ENCODE measurements at places on chromosomes 11 and 22.

DNA sequence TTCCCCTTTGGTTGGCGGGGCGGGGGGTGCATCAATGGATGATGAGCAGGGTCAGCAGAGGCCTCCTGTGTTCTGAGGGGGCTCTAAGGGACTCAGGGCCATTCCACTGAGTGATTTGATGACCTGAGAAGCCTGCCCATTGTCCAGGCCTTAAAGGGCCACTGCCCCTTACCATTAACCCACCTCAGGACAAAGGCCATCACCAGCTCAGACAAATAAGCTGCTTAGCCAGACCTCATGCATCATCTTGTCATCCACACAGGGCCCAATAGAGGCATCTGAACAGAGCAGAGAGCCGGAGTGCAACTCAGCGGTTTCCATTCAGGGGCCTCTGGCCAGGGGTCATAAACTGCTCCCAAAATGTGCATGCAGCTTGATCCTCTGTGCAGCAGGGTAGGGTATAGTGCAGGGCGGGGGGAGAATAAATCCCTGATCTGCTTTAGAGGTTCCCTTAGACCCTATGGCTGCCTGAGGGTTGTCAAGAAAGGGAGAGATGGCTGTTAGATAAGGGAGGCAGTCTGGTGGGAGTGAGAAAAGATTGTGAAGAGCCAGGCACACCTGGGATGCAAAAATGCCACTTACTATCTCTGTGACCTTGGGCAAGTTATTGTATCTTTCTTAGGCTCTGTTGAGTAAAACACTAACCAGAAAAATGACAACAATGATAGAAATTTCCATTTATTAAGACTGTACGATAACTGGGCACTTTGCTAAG lies 375.5 kb upstream of the NARS2 start:
- no peak for DNase-seq

DNA sequence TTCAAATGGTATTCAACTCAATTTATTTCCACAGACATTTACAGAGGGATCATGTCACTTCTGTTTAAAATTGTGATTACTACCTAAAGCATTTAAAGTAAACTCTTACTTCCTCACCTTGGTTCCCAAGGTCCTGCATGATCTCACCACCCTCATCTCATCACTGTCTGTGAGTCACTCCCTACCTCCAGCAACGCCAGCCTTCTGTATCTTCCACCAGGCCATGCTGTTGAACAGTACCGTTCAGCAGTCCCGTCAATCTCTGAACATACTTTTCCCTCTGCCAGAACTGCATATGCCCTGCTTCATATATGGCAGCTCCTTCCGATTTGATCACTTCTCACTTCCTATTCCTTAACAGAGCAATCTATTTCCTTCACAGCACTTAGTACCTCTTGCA lies 2.0 kb downstream of the FBXO3 start:
- no peak for DNase-seq

- DNase-seq = no peak
Observed at GRCh38 chr11:18749681-18750319, 23.8 kb upstream of the IGSF22 start.

DNA sequence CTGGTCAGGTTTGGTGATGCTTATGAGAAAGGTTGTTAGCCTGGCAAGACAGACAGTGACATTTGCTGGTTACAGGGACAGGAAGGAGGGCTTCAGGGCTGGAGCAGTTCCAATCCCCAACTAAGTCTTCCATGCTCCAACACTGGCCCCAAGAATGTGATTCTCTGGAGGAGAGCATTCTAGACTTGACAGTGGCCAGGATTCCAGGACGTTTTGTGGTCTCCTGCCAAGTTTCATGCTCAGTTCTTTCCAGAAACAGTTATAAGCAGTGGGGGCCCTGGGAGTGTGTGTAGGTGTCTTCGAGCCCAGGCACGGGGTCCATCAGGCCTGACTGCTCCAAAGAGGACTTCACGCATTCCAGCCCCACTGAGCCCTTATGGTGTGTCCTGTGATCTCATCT lies 8.9 kb upstream of the GRK3 start:
- no peak for DNase-seq

GRCh38 chr11:31974366-31975136 lies 116.3 kb upstream of the RCN1 start:
- no peak for DNase-seq

DNA sequence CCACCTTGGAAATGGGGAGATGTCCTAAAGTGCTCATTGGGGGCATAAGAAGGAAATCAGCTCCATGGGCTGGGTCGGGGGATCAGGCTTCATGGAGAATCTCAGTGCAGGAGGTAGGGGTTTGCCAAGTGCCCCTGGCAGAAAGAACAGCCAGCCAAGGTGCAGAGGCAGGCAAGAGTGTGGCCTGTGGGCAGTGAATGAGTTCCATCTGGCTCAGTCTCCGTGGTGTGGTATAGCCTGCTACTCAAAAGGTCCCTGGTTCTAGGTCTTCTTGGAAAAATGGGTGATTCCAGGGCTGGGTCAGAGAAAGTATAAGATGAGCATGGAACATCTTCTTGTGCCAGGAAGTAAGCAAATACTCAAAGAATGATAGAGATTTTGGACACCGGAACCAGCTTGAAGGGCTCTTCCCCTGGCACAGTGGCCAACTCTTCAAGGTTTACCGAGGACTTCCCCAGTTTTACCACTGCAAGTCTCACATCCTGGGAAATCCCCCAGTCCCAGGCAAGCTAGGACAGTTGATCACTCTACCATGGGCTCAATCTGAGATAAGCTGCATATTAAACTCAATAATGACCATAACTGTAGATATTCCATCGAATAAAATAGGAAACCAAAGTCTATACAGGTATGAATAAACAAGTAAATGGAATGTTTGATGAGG lies 10.6 kb upstream of the ARAP1 start:
- DNase-seq = no peak

DNA sequence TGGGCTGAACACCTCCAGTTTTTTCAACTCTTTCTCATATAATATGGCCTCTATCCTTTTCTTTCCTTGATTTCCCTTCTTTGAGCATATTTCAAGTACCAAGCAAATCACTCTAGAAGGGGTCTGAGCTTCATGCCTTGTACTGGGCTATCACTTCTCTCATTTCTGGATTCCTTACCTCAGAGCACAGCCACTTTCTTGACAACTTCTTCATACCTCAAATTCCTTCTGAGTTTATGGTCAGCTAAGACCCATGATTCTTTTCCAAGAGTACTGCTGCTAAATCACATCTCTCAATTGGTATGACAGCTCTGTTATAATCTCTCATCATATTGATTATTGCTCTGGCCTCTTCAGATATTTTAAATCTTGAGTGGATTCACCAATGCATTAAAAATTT lies 224.8 kb upstream of the ZBED5 start:
- no peak for DNase-seq

DNA sequence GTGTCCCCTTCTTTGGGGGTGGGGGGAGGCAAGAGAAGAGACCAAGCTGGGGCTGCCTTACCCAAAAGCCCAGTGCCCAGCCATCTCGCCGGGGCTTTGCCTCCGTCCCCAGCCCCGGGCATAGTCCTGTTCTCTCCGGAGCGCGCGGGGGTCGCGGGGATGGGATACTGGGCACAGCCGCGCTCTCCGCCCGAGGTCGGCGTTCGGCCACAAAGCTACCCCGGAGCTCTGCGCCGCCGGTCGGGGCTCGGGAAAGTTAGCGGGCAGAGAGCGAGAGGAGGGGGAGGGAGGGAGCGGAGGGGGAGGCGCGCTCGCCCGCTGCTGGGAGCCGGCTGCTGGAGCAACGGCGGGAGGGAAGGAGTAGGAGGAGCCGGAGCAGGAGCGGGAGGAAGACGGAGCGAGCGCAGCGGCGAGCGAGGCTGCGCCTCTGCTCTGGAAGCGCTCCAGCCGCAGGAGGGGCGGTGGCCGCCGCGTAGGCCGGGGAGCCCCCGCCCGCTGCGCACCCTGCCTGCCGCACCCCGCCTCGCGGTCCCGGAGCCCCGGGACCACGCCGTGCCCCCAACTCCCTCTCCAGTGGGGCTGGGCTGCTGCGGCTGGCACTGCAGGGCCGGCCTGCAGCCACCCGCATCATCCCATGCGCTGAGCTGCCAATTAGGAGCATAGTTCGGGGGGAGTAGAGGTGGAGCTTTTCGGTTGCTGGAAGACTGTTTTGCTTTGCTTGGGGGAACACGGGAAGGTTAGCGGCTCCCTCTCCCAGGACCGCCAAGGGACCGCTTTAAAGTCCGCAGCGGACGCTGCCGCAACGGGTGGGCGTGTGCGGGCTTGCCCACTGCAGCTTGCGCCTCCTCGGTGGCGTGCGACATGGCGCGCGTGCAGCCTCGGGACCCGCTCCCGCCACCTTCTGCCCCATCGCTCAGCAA lies at the start of gene SCN4B:
SCN4B (minus strand) TSS at position 272 of the 920 bp plus-strand sequence; CDS start at position 122, 150 bp downstream.
- DNase-seq = no peak

- DNase-seq = no peak
Observed at GRCh38 chr11:88345949-88346348, 8.4 kb upstream of the CTSC start.

DNA sequence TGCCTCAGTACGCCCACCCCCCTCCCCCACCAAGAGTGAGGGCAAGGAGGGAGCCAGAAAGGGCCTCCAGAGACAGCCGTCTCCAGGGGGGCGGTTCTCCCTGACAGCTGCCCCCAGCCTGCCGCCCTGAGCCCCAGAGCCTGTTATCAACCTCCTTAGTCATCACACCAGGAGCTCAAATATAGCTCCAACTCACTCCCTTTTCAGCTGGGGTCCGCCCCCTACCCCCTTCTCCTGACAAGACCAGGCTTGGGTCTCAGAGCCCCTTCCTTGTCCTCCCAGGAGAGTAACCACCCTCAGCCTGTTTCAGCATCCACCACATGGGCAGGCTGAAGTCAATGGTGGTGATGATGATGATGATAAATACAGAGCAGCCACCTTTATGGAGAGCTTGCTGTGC lies 2.5 kb upstream of the INPP5J start:
- DNase-seq = no peak

DNA sequence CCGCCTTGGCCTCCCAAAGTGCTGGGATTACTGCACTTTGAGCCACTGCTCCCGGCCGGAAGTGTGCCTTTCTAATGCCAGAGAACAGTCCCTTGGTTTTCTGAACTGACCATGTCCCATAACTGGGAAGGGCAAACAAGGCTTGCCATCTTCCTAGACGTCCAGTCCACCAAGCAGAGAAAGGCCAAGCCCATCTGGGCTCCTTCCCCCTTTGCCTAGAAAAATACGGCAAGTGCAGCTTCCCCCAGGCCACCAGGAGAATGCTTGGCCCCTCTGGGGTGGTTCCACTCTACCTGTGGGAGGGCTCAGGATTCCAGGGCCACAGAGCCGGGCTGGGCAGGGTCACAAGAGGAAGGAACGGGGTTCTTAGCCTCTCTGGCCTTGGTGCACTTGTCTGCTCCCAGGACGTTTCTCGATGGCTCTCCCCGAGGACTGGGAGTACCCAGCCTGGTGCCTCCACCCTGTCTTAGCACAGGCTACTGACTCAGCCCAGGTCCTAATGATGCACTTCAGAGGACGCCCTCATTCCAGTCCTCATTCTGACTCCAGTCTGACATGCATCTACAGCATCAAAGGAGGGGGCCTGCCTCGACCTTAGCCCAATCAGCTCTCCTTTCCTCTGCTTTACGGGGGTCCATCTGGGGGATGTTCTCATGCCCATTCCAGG lies 1.2 kb downstream of the USP2 start:
- no peak for DNase-seq

GRCh38 chr22:17817511-17818065 lies 43.3 kb upstream of the BID start:
- no peak for DNase-seq

DNA sequence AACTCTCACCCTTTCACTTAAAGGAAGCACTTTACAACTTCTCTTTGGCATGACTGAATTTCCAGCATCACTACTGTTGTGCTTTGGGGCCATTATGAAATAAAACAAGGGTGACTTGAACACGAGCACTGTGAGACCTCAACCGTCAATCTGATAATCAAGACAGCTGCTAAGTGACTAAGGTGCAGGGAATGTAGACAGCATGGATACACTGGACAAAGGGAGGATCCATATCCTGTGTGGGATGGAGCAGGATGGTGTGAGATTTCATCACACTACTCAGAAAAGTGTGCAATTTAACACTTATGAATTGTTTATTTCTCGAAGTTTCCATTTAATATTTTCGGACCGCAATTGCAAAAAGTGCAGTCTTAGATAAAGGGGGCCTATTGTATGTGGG lies 16.1 kb upstream of the EXPH5 start:
- no peak for DNase-seq

DNA sequence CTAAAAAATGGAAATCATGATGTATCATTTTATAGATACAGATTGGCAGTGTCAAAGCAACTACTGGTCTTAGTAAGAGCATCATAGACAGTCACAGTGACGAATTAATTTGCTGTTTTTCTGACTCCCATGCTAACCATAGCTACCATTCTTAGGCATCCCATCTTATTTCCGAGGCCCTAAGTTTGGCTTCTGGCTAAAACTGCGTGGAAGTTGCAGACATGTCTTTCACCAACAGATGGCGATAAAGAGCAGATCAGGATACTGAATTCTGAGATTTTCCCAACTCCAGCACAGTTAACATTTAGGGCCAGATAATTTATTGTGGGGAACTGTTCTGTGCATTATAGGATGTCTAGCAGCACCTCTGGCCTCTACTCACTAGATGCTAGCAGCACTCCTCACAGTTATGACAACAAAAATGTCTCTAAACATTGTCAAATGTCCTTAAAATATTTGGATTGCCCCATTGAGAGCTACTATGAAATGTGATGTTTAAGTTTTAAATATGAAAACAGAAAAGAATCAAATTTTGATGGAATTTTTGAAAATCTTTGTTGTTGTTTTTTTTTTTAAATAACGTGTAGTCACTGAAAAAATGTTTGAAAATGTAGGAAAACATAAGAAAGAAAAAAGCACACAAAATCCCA lies 16.3 kb downstream of the OR2AG2 start:
- DNase-seq = no peak

GRCh38 chr11:3195251-3196160 lies 23.1 kb downstream of the MRGPRG start:
- DNase-seq = no peak

DNA sequence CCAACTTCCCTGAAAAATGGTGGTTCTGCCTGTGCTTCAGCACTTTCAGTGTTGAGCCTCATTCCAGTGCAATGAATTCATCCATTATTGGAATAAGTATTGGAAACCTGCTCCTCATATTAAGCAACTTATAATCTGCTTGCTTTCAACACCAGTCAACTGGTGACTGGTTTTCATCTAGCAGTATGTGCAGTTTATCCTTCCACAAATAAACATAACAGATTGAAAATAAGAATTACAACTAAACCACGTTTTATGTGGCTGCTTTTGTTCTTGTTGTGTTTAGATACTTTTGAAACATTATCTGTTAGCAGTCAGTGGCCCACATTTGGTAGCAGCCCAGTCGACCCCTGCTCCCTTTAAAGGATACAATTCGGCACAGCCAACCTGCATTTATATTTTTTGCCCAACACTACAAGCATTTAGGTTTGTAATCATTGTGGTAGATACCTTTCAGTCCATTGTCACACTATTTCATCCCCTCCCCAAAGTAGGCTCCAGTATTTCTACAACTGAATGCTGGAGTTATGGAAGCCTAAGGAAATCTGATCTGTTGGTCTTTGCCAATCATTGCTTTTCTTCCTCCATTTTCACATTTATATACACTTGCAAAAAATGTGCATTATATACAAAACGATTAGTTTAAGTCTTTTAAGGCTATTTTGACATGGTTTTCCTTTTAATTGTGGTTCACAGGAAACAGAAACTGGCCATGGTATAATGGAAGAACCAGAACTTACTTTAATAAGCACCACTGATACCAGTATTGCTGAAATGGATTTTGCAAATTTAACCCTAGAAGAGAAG lies 13.1 kb downstream of the TAF1D start:
- DNase-seq = no peak

All from stimulated activated CD4-positive, alpha-beta T cell treated with anti-CD3 and anti-CD28 coated beads, TNF-alpha, amount 100 ng/mL, for 24 hours (primary cell).